Stimulated activated CD4-positive, alpha-beta T cell treated with anti-CD3 and anti-CD28 coated beads, Interleukin-1b, Interleukin-23, amount 100 ng/mL, for 24 hours (primary cell): ENCODE measurements at places on chromosomes 3 and 15.

DNA sequence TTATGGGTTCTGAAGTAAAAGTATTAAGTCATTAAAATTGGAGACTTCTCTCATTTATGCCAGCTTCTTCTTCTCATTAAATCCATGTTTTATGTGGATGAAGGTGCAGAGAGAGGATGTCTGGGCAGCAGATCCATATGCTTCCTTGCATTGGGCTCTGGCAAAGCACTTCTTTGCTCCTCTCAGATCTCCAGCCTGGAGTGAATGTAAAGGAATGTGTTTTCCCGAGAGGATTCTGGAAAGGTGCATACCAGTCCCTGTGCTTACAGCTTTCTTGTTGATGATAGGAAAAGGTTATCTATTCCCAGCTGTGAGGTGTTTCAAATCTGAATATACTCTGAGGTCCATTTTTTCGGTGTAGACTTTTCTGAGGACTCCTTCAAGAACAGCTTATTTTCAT lies 79.9 kb upstream of the PEX5L start:
- DNase-seq = no peak

- DNase-seq = no peak
These were observed 8.4 kb upstream of the CD47 start for GRCh38 chr3:108099244-108099643.

GRCh38 chr15:40684381-40684780 lies 10.6 kb upstream of the RAD51 start:
- no peak for DNase-seq

GRCh38 chr3:69104586-69104985 lies 17.8 kb downstream of the LMOD3 start:
- no peak for DNase-seq

DNA sequence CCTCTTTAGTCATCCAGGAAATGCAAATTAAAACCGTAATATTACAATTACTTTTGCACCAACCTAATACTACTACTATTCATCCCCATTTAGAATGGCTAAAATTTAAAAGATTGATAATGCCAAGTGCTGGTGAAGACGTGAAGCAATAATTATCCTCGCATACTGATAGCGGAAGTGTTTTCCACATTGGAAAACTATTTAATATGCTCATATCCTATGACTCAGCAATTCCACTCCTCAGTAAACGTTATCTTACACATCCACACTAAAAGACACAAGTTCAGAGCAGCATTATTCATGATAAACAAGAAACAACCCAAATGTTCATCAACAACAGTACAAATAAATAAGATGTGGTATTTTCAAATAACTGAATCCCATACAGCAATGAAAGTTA lies 70.6 kb downstream of the VPS13C start:
- DNase-seq = no peak

- no peak for DNase-seq
These were observed 108.3 kb downstream of the SEMA5B start for GRCh38 chr3:122919291-122919610.

GRCh38 chr3:42706721-42707619 lies 4.4 kb upstream of the HHATL start:
- DNase-seq = no peak

- no peak for DNase-seq
These were observed 15.3 kb downstream of the PXYLP1 start for GRCh38 chr3:141246958-141247301.

DNA sequence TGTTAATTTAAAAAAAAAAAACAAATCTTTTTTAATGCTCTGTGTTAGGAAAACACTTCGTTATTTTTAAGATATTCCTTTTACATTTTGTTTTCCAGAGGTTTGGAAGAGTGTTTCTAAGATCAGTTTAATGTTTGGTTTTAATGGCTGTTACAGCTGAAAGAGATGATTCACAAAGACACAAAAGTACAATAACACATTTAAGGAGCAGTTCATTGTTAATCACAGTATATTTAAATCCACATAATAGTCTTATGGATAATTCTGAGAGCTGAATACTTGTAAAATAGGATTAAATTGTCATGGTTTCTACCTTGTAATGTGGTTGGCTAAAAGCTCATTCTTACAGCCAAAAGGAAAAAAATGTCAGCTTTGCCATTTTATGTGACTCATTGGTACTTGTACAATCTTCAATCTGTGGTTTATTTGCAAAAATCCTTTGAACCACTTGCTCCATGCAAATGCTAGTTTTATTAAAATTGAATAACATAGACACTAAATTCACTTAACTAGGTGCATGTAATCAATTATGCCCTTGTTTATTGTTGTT lies 426.4 kb downstream of the NLGN1 start:
- DNase-seq = no peak

DNA sequence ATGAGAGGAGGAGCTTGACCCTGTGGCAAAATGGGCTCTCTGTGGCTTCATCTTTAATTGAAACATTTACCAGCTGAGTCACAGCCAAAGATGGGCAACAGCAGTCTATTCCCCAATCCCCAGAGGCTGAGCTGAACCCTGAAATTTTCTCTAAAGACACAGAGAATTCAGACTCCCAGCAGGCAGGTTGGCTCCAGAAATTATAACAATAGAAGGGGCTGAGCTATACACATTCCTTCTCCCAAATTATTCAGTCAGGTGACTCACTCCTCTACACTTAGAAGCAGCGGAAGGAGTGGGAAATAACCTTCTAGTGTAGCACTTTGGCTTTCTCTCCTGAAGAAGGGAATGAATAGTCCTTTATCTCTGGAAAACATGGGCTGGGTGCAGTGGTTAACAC lies 264.3 kb upstream of the ARHGEF26 start:
- no peak for DNase-seq

- no peak for DNase-seq
These were observed 66.9 kb downstream of the DCLK3 start for GRCh38 chr3:36697229-36698001.
